ENCODE measurements at places on chromosomes 1 and 21. TPM values are rescaled to one million over a fixed set of nuclear protein-coding genes. Genes with fewer than 3 reads are reported as not detected.

FCGR1A gene
- not detected for total RNA-seq

CPT2 gene
- 9.1 TPM for total RNA-seq

S100A14 gene
- total RNA-seq, result 0.46 TPM

RNU1-1 gene
- total RNA-seq, result not detected

TNNI3K gene
- not detected for total RNA-seq

RSPO1 gene
- total RNA-seq, result 0.12 TPM

BTF3L4 gene
- 30.8 TPM for total RNA-seq

SPOCD1 gene
- total RNA-seq, result 4.4 TPM

LCE3D gene
- total RNA-seq, result 4.0 TPM

HMGN1 gene
- total RNA-seq, result 164 TPM

CENPF gene
- total RNA-seq, result 83.9 TPM

FCRL1 gene
- not detected for total RNA-seq

FAM72D gene
- total RNA-seq, result 6.7 TPM

LCE3C gene
- not detected for total RNA-seq

Data from A549 treated with dexamethasone at 1 μM for 4 hours (cell line).